Activated CD4-positive, alpha-beta T cell treated with anti-CD3 and anti-CD28 coated beads, Interleukin-2, amount 10 ng/mL, durations not matched to agents 7 days and 5 days (primary cell): ENCODE measurements at places on chromosomes 1 and 21. TPM values are rescaled to one million over a fixed set of nuclear protein-coding genes. Genes with fewer than 3 reads are reported as not detected.

DNA sequence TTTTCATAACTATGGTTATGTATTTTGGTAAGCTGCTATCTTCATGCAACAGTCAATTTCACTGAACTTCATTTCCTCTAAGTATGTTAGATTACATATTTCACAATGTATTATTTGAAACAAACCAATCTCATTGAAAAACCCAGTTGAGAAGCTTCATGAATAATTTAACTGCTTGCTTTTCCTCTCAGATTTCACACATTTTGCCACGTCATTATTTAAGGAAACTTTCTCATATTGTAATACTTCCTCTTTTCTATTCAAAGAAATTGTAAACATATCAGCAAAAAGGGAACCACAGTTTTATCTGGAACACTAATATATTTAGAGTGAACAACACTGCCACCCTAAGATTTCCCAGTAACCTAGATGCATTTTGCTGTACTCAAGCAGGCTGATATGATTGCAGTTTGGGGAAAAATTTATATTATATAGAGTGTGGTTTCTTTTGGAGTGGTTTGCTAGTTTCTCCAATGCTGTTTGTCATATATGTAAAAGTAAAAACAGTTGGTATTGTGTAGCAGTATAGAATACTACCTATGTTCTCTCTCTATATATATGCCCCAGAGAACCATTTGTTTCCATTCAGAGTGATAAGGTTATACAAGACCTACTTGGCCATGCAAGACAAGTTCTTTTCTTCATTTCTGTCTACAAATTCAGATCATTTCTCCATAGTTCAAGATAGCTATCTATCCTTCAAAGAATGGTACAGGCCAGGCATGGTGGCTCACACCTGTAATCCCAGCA lies 28.4 kb upstream of the AHCTF1 start:
- no peak for DNase-seq
- no peaks in the 10 kb centered on the region for H3K27me3 ChIP-seq
- H3K27ac ChIP-seq: no peak overlapping the region
- peaks cover 2% of the 10 kb centered on the region for H3K4me1 ChIP-seq
- no peak overlapping the region for H3K4me3 ChIP-seq

- no peaks in the 10 kb centered on the region for H3K4me1 ChIP-seq
- no peak overlapping the region for H3K4me3 ChIP-seq
- no peak for DNase-seq
Measured at GRCh38 chr1:162327788-162328165, 48.9 kb downstream of the SPATA46 start.

- DNase-seq: no peak
- no peak overlapping the region for H3K27ac ChIP-seq
- no peaks in the 10 kb centered on the region for H3K36me3 ChIP-seq
- H3K4me1 ChIP-seq: no peaks in the 10 kb centered on the region
- no peaks in the 10 kb centered on the region for H3K27me3 ChIP-seq
Measured at GRCh38 chr1:213486488-213486887, 435.4 kb downstream of the RPS6KC1 start.

LCE1B gene
- not detected for total RNA-seq

FALEC gene
- 0.64 TPM for total RNA-seq

- no peaks in the 10 kb centered on the region for H3K27me3 ChIP-seq
- peaks cover 26% of the 10 kb centered on the region for H3K4me1 ChIP-seq
- no peak for DNase-seq
- no peak overlapping the region for H3K27ac ChIP-seq
Measured at GRCh38 chr1:159066108-159066507, 10.5 kb downstream of the AIM2 start.

- no peaks in the 10 kb centered on the region for H3K4me1 ChIP-seq
- H3K36me3 ChIP-seq: peaks cover 3% of the 10 kb centered on the region
Measured at GRCh38 chr21:34260277-34261008, 103.4 kb upstream of the KCNE2 start.

- H3K27ac ChIP-seq: peak overlapping the region; percentile 95
- peaks cover 13% of the 10 kb centered on the region for H3K27me3 ChIP-seq
- H3K4me3 ChIP-seq: peak overlapping the region; percentile 96
- H3K4me1 ChIP-seq: peaks cover 56% of the 10 kb centered on the region
- H3K36me3 ChIP-seq: peaks cover 7% of the 10 kb centered on the region
Measured at GRCh38 chr1:12618965-12619791, 1.2 kb upstream of the DHRS3 start.
